ENCODE measurements at places on chromosomes 1 and 21.

GRCh38 chr1:223653015-223653414 lies 12.5 kb downstream of the CAPN8 start:
- no peak for DNase-seq

GRCh38 chr21:46203203-46203600 lies 18.9 kb upstream of the SPATC1L start:
- no peak for DNase-seq

- peak; percentile 13 for DNase-seq
These were observed 89.5 kb upstream of the CD53 start for GRCh38 chr1:110783292-110783918.

GRCh38 chr1:174953285-174954072 lies 46.3 kb upstream of the CACYBP start:
- no peak for DNase-seq

- no peak for DNase-seq
These were observed 36.7 kb downstream of the TBX15 start for GRCh38 chr1:118951270-118951936.

DNA sequence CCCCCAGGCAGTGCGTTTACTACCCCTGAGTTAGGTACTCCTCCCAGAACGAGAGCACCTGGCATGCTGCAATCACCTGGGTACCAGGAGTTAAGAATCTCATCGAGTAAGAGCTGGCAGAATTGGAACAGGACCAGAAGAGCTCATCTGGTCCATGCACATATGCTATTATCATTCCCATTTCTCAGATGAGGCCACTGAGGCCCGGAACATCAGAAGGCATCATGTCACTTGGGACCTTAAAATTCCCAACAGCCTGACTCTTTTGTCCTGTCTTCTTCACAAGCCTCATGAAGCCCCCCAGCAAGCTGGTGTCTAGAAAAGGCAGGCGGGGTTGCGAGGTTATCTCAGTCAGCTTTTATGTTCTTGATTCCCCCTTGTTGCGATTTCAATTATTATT lies 13.9 kb upstream of the IFFO2 start:
- no peak for DNase-seq

GRCh38 chr1:2795926-2796325 lies 5.6 kb downstream of the TTC34 start:
- no peak for DNase-seq

- DNase-seq, result no peak
These were observed 25.0 kb upstream of the RD3 start for GRCh38 chr1:211517006-211517405.

Measured in AG04450 (cell line).